Cerebellum (tissue), 4 donors: ENCODE measurements at places on chromosomes 16 and 17. TPM values are rescaled to one million over a fixed set of nuclear protein-coding genes. Genes with fewer than 3 reads are reported as not detected.

The CES5A gene
- 0.18 TPM for total RNA-seq

The CCDC57 gene
- 39.6 TPM for total RNA-seq

The COG7 gene
- 26.0 TPM for total RNA-seq

The HBQ1 gene
- 1.7 TPM for total RNA-seq

The NUPR1 gene
- total RNA-seq = 0.09 TPM

The UNC45B gene
- total RNA-seq = not detected

The RUNDC3A gene
- 40.3 TPM for total RNA-seq

The UQCRC2 gene
- 221 TPM for total RNA-seq

The SLC12A3 gene
- total RNA-seq = not detected

The GPR142 gene
- total RNA-seq = not detected

The CTRB1 gene
- total RNA-seq = not detected

The TBC1D3I gene
- not detected for total RNA-seq

DNA sequence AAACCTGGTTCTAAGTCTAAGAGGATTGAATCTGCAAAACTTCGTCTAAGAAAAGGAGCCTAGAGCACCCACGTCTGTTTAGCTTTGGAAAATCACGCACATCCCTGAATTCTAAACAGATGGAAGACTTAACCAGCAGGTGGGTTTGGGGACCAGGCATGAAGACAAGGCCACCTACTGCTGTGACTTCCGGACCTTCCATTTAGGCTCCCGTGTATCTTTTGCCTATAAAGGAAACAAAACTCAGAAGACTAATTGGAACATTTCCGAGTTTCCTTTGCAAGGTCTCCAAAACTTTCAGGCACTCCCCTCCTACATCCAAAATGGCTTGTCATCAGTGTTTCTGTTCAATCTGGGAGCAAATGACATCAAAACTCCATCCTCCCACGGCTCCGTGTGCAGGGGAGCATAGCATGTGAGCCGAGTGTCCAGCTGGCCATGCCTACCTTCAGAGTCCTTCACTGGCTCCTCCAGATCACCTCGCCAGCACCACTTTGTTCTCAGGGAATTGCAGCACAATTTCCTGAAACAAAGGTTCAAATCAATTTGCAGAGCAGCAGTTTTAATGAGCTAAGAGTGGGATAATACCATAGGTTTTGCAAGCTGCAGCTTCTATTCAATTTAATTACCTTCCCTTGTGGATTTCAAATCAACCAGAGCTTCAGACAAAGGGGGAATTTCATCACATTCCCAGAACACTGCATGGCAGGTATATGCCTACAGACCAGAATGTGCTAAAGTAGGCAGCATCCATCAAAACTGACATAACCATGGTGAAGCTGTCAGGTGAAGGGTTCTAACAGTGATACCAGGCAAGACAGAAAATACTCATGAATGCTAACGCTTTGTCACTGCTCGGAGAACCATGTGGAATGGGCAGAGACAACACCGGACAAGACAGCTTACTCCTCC is 23.5 kb downstream of the CACNG1 start:
- no peak for DNase-seq

DNA sequence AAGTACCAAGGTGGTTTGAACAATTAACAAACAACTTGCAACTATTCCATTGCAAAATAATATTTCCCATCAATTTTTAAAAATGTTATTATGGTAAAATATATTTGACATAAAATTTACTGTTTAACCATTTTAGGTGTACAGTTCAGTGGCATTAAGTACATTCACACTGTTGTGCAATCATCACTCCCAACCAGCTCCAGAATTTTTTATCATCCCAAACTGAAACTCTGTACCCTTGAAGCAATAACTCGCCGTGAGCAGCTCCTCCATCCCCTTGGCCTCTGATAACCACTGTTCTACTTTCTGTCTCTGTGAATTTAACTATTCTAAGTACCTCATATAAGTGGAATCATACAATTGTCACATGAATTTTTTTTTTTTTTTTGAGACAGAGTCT is 33.6 kb upstream of the ATF7IP2 start:
- DNase-seq = no peak

- no peak for DNase-seq
Observed at GRCh38 chr16:56710181-56710737, 19.7 kb upstream of the NUP93 start.

GRCh38 chr17:79966681-79967080 is 69.0 kb downstream of the TBC1D16 start:
- DNase-seq = no peak

GRCh38 chr17:81961087-81961511 is at the start of gene NOTUM:
Gene NOTUM (minus strand): TSS chr17:81961187. CDS start chr17:81960909, 278 bp downstream.
- DNase-seq = no peak

GRCh38 chr17:6712058-6712853 is 913 bp downstream of the SLC13A5 start:
- DNase-seq = no peak

DNA sequence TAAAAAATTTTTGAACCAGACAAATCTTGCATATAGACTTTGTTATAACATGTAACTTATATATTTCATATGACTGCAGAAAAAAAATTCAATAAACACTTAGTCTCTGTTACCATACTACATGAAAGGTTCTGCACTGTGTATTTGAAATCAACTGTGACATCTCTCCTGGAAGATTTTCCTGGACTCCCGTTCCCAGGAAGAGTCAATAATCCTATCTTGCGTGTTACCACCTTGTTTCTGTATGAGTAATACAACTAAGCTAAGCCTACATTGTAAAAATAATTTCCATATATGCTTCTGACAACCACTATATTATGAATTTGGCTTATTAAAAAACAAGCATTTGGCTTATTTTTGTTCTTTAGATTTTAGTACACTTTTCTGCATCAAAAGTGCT is 665.6 kb upstream of the SOX9 start:
- no peak for DNase-seq

GRCh38 chr17:62672957-62673356 is 45.5 kb downstream of the MRC2 start:
- DNase-seq = no peak

- DNase-seq = no peak
Observed at GRCh38 chr17:66661411-66662256, 173.3 kb upstream of the CACNG5 start.

GRCh38 chr16:77443357-77444146 is 8.7 kb upstream of the ADAMTS18 start:
- no peak for DNase-seq

GRCh38 chr17:39872751-39873150 is 4.7 kb downstream of the ZPBP2 start:
- DNase-seq = no peak

DNA sequence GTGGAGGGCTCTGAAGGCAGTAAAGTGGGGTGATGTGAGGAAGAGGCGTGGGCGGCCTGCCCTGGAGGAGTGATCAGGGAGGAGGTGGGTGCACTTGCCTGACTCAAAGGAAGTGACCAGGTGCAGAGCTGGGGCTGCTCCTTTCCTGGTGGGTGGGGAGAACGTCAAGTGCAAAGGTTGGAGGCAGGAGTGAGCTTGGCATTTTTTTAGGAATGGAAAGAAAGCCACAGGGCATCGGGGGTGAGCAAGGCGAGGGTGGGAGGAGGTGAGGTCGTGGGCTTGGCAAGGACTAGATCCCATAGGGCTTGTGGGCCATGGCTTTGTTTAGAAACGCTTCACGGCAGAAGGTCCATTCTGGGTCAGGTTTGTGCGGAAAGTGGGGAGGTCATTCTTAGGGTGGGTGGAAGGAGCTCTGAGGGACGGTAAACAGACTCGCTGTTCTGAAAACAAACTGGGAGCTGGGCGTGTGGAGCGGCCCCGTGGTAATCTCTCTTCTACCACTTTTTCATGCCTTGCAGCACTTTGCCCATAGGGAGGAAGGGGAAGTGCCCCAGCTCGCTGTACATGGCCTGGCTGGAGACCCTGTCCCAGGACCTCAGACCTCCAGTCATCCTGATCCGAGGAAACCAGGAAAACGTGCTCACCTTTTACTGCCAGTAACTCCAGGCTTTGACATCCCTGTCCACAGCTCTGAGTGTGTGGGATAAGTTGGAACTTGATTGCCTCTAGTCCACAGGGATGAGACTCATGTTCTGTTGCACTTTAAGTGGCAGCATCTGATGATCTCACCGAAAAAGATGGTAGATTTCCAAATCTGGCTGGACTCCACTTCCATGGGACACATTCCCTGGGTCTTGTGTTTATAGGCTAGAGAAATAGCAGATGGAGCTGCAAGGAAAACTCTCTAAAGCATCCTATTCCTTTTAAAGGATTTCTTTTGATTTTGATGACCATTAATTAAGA is 18.9 kb upstream of the HERPUD1 start:
- no peak for DNase-seq

DNA sequence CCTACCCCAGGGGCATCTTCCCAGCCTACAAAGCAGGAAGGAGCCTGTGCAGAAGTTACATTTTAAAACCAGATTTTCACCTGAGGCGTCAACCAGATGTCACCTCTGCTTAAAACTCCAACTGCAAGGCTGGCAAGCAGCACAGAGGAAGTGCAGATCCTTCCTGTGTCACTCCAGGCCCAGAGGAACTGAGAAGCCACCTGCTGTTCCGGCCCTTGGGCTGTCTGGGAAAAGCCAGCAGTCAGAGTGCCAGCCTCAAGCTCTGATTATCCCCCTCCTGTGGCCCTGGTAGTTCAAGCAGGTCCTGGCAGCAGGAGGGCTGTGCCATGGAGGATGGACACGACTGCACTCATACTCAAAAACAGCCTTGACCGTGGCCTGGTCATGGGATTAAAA is 10.2 kb downstream of the POLR2C start:
- no peak for DNase-seq

DNA sequence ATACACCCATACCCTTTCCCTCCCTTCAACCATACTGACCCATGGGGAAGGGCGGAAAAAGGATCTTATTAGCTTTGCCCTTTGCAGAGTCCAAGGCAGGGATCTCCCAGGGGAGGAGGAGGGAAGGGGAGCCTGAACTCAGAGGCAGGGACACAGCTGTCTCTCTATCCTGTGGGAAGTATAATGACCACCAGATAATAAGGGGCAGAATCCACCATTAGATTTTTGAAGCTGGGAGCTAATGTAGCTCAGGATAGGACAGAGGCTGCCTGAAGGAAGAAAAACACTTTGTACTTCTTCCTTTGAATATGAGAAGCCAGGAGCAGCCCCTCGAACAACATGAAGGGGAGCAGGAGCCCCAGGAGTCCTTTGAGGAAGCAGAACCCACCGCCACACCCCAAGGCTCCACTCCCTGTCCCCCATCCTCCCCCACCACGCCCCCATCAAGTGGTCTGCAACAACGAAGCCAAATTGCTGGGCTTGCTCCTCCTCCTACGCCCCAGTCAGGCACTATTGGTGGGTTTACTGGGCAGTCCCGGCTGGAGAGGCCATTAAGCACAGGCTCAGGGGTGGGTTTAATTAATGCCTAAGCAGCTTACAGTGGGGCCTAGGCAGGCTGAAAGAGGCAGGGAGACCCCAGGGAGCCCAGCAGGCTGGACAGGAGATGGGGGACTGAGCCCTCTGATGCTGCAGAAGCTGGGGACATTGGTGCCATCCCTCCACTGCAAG is 5.3 kb downstream of the MPP2 start:
- no peak for DNase-seq

DNA sequence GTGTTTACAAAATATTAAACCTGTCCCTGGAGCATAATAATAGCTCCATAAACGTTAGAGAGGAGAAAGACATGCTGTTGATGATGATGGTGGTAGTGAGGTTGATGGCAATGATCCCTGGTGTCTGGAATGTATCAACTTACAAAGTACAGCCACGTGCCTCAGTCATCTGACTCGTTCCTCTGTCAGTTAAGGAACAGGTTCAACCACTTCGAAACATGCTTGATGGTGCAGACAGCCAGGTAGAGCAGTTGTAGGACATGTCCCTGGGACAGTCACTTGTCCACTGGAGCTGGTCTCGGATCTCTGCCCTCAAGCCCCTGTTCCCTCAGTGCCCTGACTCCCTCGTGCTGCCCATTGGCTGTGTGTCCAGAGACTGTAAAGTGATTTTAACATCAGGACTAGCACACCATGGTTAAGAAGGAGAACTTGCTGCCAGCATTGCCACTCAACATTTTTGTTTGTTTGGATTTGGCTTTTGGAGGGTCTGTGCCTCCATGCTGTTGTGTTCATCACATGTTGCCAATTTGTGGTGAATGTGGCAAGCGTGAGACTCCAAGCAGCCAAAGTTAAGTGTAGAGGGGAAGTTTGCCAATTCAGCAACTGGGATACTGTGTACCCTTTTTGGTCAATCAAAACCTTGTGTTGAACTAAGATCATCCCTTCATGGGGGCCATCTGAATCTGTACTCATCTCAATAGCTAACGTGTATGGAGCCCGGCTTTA is 16.3 kb upstream of the SALL1 start:
- DNase-seq = no peak

DNA sequence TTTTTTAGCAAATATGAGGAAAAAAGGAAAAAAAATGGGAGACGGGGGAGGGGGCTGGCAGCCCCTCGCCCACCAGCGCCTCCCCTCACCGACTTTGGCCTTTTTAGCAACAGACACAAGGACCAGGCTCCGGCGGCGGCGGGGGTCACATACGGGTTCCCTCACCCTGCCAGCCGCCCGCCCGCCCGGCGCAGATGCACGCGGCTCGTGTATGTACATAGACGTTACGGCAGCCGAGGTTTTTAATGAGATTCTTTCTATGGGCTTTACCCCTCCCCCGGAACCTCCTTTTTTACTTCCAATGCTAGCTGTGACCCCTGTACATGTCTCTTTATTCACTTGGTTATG is 1.2 kb upstream of the TMEM88 start:
- no peak for DNase-seq

- DNase-seq = no peak
Observed at GRCh38 chr16:14132696-14133048, 61.6 kb downstream of the MRTFB start.

GRCh38 chr16:11510178-11510973 is 76.3 kb downstream of the LITAF start:
- DNase-seq = peak; percentile 68

DNA sequence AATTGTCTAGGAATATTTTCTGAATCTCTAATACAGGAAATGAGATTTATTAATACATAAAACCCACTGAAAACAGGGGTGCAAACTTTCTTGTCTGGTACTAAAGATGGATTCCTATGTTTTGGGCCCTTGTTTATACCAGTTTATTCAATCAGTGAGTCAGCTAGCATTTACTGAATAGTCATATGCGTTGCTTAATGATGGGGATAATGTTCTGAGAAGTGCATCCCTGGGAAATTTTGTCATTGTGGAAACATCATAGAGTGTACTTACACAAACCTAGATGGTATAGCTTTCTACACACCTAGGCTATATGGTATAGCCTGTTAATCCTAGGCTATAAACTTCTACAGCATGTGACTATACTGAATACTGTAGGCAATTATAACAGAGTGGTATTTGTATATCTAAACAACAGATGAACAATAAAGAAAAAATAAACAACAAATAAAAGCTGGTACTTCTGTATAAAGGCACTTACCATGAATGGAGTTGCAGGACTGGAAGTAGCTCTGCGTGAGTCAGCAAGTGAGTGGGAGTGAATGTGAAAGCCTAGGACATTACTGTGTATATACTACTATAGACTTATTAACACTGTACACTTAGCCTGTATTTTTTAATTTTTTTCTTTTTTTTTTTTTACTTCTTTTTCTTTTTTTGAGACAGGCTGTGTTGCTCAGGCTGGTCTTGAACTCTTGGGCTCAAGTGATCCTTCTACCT is 63.7 kb downstream of the SIAH1 start:
- no peak for DNase-seq

- peak; percentile 54 for DNase-seq
Observed at GRCh38 chr16:67456391-67457081, 24.4 kb downstream of the ATP6V0D1 start.

GRCh38 chr17:8952191-8952590 is 13.3 kb downstream of the PIK3R5 start:
- DNase-seq = no peak

GRCh38 chr16:87395181-87395842 is 3.2 kb downstream of the MAP1LC3B start:
- DNase-seq = no peak
